ENCODE measurements at places on chromosomes 7 and 10.

- no peak for DNase-seq
Observed at GRCh38 chr7:35714862-35715261, 19.9 kb upstream of the HERPUD2 start.

- DNase-seq = no peak
Observed at GRCh38 chr10:127364034-127364433, 167.6 kb upstream of the INSYN2A start.

DNA sequence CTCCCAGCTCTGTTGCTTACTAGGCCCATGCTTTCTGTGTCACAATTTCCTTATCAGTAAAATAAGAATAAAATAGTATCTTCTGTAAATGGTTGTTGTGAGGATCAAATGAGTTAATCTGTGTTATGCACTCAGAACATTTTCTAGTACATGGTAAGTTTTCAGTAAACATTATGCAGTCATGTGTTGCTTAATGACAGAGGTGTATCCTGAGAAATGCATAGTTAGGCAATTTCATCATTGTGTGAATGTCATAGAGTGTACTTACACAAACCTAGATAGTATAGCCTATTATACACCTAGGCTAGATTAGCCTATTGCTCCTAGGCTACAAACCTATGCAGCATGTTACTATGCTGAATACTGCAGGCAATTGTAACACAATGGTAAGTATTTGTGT, 4.4 kb downstream of the PTTG1IP2 start:
- no peak for DNase-seq

GRCh38 chr10:93277360-93277759, 203.7 kb downstream of the CYP26A1 start:
- DNase-seq = no peak

DNA sequence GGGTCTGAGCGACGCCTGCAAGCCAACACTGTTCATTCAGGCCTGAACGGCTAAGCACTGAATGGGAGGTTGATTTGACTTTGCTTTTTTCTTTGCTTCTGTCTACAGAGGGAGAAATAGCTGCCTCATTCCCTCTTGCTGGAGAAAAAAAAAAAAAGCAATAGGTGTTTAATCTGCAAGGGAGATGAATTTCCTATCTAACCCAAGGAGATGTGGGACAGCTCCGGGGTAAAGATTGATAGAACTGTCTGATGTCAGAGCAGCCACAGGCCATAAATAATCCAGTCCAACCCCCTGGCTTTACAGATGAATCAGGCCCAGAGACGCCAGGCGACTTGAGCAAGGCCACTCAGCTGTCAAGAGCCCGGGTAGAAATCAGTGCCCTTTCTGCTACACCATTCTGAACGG, 168.0 kb downstream of the ARHGAP12 start:
- no peak for DNase-seq

- no peak for DNase-seq
Observed at GRCh38 chr7:33107136-33108066, 1.8 kb downstream of the RP9 start.

DNA sequence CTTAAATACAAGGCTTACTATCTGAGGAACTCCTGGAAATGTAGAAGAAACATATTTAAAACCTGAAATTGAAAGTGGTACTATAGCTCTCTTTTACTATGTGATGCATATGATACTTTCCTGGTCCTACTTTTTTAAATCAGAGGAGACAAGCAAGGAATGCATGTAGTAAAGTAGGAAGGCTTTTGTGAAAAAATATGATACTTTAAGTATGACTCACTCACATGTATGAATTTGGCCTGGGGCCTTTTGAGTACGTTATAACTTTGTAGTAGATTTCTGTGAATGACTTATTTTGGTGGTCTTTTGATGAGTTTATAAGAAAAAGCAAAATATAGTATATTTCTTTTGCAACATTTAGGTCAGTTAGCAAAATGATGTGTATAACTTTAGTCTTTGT, 53.8 kb downstream of the TAX1BP1 start:
- no peak for DNase-seq

GRCh38 chr10:43278216-43278615, 11.4 kb upstream of the RASGEF1A start:
- no peak for DNase-seq

DNA sequence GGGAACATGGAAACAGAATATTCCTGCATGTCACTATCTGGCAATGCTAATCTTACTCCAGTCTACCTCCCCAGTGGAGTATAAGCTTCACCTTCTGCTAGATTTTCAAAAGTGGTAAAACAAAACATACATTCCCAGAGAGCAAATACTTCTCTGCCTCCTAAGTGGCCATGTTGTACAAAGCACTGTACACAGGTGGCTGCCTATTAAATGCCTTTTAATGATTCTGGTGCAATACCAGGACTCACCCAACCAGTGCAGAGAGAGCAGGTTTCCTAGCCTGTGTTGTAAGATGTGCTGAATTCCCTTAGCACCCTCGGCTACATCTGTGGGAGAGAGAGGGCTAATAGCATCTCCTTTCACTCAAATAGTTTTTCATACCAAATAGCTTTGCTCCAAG, 684.3 kb upstream of the NRP1 start:
- no peak for DNase-seq

DNA sequence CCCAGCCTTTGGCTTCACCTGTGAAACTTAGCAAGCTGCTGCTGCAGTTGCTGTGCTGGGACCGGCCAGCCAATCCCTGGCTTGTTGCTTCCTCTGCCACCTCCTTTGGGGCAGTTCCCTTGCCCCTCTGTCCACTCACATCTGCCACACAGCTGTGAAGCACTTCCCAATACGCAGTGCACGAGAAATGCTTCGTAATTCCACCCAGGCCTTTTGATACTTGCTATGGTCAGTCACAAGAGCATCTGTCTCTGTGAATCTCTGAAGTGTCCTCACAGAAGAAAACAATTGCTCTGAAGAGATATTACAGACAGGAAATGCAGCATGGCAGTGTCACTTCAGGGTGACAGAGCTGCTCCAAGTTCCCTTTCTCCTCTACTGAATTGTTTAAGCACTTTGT, 208.5 kb downstream of the PTEN start:
- DNase-seq = no peak

DNA sequence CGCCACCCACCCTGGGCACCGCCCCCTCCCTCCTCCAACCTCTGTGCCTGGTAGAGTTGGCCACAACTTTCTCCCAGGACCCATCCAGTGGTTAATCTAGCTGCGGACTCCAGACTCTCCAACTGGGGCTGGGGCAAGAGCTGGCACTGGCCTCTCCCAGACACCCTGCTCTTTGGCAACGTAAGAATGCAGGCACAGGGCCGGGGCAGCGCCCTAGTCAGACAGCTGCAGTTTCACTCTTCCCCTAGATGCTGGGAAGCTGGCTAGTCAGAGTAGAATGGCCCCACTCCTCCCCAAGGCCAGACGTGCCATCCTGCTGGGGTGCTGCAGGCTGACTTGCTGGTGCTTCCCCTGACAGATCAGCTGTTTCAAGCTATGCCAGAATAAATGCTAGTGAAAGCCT, 22.1 kb downstream of the HSPA12A start:
- no peak for DNase-seq

GRCh38 chr7:10972174-10972573, 1.5 kb upstream of the PHF14 start:
- DNase-seq = no peak

- DNase-seq = no peak
Observed at GRCh38 chr7:7251742-7252141, 69.4 kb downstream of the C1GALT1 start.

GRCh38 chr7:41984888-41985287, 252.1 kb downstream of the GLI3 start:
- no peak for DNase-seq

GRCh38 chr7:47809387-47809786, 138.9 kb downstream of the PKD1L1 start:
- no peak for DNase-seq

GRCh38 chr10:986137-986825, 2.0 kb upstream of the GTPBP4 start:
- DNase-seq = no peak

DNA sequence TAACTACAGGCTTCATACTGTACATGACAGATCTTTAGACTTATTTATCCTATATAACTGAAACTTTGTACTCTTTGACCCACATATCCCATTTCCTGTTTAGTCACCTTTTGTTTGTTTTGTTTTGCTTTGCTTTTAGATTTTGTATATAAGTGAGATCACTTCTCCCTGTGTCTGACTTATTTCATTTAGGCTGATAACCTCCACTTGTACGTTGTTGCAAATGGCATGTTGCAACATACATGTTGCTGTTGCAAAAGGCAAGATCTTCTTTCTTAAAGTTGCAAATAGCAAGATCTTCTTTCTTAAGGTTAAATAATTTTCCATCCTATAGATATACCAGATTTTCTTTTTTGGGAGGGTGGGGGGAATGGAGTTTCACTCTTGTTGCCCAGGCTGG, 341.5 kb downstream of the OTUD1 start:
- no peak for DNase-seq

GRCh38 chr7:151083071-151083823, at the start of gene TMUB1:
TSS of gene TMUB1 (minus strand) at chr7:151083493. CDS start at chr7:151082563, 930 bp downstream.
- no peak for DNase-seq

DNA sequence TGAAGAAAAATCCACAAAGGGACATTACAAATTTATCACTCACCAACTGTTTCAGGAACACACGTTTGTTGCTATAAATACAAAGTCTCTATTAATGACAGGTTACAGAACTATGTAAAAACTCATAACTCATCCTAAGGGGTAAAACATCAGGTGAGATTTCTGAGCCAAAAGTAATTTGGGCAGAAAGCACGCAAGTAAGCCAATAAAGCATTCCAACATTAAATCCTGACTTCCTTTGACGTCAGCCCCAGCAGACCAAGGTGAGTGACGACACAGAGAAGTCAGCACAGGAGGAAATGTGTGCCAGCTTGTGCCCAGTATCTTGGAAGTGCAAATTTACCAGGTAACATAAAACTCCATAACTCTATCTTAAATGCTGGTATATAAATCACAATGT, 45.7 kb downstream of the IMMP2L start:
- no peak for DNase-seq

DNA sequence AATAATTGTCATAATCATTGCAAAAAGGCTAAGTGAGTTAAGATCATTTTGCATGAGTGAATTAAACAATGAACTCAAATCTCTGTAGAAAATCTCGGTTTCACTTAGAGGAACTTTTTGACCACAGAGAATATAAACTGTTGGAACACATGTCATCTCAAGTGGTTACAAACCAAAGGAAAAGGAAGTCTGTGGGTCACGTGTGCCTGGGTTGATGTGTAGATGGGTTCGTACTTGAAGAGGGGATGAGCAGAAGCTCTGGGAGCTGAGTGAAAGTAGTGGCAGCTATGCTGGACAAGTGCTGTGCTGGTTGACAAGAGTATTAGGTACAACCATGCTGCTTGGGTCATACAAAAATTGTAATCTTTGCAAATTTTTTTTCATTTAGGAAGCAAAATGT, 35.0 kb downstream of the GLRX3 start:
- DNase-seq = no peak

DNA sequence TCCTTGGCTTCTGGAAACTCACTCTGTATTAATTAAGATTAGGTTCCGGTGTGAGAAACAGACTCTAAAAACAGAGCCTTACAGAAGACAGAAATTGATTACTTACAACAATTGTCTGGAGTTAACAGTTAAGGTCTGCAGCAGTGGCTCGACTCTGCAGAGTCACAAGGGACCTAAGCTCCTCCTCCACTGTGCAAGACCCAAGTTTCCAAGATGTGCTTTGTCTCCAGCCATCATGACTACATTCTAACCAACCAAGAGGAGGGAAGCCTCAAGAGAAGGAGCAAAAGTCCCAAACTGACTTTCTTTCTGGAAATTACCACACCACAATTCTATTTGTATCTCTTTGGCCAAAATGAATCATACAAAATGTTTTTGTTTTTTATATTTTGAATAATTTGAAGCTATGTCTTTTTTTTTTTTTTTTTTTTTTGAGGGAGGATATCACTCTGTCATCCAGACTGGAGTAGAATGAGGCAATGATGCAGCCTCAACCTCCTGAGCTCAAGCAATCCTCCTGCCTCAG, 14.2 kb upstream of the ODAD2 start:
- DNase-seq = no peak

DNA sequence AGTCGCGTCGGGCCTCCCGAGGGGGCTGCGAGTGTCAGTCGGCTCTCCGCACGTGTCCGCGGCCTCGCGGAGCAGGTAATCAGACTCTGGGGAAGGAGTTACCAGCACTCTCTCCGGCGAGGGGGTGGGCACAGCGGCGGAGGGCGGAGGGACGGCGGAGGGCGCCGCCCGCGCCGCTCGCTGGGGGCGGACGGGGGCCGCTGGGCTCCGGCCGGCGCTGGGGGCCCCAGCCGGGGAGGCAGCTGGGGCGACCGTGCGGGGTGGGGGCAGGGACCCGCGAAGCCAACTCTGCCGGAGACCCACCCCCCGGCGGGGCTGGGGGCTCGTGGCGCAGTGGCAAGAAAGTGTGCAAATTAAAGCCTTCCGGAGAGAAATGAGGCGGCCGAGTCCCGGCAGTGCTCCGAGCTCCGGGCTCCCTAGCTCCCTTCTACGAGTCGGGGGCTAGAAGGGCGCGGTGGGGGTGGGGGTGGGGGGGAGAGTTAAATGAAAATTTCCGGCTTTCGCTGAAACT, at the start of gene CDK6:
Gene CDK6, minus strand, starts transcription at position 85 of the 511 bp plus-strand sequence. CDS start 3,250 bp downstream, outside the sequence.
- DNase-seq = no peak

GRCh38 chr7:77415476-77415822, 700 bp downstream of the GSAP start:
- DNase-seq = no peak

GRCh38 chr7:3835109-3835508, 534.1 kb downstream of the SDK1 start:
- no peak for DNase-seq

DNA sequence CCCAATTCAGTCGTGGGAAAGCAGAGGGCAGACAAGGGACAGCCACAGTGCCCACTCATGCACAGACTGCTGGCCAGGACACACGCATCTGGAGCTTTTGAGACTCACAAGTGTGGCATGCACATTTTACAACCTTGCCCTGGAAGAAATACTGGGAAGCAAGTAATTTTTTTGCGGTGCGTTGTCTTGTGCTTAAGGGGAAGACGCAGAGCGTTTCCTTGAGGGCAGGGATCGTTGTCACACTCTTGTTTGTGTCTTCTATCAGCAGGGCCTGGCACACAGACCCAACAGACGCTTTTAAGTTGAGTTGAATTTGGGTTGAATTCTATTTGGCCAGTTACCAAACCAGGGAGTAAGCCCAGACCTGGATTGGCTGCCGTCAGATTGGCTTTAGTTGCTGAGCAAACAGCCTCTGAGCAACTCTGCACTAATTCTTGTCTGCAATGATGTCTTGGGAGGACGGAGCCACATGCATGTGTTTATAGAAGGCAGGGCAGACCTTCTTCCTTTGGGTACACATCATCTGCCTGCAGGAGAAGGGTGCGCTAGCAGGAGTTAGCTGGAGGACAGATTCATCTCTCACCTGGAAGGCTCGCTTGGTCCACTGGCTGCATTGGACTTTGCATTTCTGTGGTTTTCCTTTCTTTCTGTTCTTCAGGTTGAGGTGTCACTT, 38.4 kb downstream of the IL2RA start:
- DNase-seq = no peak

GRCh38 chr10:29957236-29957635, 102.2 kb downstream of the JCAD start:
- DNase-seq = no peak

Measured in cerebellar nuclear complex (tissue), 1 donor.